Stimulated activated CD4-positive, alpha-beta T cell treated with anti-CD3 and anti-CD28 coated beads, Interleukin-12 subunit alpha, Interleukin-12 subunit beta, amount 100 ng/mL, for 4 hours (primary cell): ENCODE measurements at places on chromosomes 12 and 14.

GRCh38 chr12:76478045-76478444 lies 81.5 kb downstream of the OSBPL8 start:
- DNase-seq: no peak

DNA sequence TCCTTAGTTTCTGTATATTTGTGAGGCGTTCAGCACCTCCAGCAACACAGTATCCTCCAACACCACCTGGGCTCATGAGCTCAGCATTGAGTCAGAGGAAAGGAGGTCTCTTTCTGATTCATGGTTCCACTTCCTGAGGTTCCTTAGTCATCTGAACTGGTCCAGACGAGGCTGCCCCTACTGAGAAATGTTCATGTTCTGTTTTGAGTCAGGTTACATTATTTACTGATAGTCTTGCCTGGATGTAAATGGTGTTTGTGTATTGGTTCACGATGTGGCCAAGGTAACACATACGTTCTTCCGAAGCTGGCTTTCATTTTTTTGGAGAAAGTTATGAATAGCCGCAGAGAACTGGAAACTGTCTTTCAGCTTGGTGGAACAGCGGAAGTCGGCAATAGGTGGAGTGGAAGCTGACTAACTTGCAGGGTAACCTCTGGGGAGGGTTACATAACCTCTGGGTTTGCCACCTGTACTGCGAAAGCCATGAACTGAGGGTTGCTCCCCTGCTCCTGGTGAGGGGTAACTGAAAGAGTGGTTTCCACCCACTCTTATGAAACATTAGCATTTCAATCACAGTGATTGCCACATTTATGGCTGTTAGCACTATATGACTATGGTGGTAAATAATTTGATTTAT lies 42.2 kb upstream of the MANSC4 start:
- DNase-seq: peak; percentile 52

GRCh38 chr14:46034305-46034704 lies 617.3 kb downstream of the RPL10L start:
- DNase-seq: no peak

DNA sequence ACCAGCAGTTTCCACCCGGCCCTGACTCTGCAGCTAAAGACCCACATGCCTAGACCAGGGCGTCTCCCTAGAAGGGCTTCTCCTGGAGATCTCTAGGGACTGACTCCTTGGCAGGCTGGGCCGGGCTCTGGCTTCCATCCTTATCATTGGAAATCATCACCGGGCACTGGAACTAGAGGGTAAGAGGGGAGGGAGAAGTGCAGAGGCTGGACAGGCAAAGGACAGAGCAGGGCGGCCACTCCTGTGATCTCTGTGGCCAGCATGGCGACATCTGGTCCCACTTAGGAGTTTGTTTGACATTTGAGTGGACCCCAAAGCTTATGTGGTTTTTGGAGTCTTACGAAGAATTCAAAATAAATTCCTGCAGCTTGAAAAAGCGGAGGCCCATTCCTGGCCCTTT lies 7.1 kb downstream of the LTBP2 start:
- no peak for DNase-seq

DNA sequence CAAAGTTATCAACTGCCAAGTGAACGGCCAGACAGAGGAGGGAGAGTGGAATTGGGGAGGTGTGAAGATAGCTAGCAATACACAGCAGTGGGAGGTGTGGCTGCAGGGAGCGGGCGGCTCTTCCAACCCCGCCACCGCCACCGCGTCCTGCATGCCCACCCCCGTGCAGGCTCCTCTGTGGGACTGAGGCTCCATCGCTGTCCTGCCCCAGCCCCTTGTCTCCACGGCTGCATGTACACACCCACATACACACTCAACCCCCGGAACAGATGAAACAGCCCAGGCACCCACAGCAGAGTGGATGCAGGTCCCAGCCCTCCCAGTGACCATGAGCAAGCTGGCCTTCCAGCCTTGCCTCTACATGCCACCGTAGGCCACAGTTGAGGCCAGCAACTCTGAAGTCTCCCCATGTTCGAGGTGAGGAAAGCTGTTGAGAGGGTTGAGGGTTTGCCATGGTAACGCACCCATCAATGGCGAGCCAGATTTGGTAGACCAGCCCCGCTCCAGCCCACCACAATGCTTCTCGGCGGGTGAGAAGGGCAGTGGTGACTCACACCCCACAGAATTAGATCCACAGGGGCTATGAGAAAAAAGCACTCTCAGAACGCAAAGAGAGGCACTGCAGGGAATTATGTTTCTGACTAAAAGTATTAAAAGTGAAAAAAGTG lies 39.3 kb downstream of the PITPNM2 start:
- no peak for DNase-seq

DNA sequence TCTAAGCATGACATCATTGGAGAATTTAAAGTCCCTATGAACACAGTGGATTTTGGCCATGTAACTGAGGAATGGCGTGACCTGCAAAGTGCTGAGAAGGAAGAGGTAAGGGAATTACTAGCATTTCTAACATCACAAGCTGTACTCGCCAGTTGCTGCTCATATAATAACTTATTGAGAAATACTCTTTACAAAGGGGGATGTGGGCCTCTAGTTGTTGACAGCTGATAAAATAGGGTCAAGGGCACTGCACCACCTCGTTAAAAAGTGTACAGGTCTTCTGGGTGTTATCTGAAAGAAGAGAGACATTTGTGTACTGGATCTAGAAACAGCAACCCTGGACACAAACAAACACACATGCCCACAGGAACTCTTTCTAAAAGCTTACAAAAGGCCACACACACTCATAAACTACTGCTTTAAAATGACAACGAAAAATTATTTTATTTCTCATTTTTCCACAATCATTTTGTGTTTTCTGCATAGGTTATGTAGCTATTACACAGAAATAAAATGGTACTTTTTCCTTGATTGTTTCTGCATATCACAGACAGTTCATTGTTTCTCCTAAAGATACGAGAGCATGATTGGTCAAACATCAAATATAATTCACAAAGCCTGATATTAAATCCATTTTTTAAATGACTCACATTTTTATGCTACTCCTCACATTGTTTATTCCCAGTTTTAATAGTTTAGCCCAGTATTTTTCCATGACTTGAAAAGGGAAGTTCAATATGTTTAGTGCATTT lies 391.1 kb downstream of the PAWR start:
- no peak for DNase-seq

DNA sequence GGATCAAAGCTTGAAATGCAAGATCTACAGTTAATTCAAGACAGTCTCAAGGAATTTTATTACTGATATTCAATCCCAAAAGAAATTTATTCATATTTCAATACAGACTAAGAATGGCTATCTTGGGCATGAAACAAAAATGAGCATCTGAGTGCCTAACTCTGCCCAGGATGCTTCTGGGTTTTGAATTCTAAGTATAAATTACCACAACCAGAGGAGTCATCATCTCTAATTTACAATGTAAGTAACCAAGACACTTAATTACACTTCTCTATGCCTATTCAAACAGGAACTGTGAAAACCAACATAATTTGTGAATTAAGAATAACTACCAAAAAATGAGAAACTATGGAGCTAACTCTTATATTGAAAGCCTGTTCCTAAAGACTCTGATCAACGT lies 14.1 kb downstream of the OSBPL8 start:
- DNase-seq: no peak

GRCh38 chr14:89402363-89402762 lies 14.7 kb downstream of the FOXN3 start:
- DNase-seq: no peak

GRCh38 chr14:50403419-50403818 lies 6.7 kb upstream of the CDKL1 start:
- no peak for DNase-seq

DNA sequence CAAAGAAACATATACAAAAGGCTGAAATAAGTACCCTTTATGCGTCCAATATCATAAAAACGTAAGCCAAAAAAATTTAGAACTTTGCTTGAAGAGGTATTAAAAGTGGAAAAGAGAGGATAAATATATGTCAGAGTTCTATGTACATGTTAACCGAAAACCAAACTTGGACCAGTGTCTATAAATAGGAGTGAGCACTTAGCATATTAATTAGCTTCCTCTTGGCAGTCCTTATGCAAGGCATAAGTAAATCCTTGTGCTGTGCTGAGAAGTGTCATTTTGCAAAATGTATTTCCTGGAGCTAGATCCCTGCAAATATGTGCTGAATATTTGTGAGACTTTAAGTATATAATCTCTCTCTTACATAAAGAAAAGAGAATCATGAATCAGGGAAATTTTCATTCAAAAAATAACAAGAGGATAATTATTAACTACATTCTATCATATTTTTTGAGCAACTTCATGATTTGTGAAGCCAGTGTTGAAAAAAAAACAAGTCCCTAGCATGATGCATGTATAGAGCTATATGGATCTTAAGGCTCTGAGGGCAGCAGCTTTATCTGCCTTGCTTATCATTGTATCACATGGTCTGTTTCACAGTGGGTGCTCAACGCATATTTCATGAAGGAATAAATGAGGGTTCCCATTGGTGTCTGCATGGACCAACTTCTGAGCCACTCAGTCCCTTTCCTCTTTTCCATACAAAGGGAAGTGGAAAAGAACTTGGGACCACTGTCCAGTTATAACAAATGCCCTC lies 326.1 kb downstream of the PDZRN4 start:
- no peak for DNase-seq

GRCh38 chr12:93573552-93574223 lies 1.2 kb downstream of the SOCS2 start:
- peak; percentile 30 for DNase-seq
